ENCODE measurements at places on chromosomes 11 and 22. TPM values are rescaled to one million over a fixed set of nuclear protein-coding genes. Genes with fewer than 3 reads are reported as not detected.

Gene EHD1
- 56.1 TPM for polyA plus RNA-seq

Gene OR6T1
- polyA plus RNA-seq = not detected

DNA sequence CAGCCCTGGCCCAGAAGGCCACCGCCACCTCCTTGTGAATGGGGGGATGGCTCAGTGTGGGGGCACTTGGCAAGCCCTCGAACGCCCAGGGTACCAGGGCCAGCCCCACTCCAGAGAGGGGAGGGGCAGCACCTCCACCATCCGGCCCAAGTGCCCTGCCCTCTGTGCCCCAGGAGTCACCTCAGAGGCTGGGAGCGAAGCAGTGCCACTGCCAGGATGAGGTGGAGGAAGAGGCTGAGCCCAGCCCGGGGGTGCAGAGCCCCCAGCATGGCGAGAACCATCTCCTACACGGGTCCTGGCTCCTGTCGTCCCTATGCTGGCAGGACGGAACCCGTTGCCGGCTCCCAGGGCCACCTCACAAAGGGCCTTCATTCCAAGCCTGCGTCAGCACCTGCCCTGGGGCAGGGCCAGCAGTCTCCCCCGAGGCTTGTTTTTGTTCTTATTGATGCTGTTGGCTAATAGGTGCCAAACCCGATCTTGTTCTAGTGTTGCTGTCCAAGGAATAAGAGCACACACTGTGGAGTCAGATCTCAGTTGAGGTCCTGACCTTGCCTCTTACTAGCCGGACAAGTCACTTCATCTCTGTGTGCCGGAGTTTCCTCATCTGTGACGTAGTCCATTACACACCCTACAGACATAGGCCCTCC lies at the start of gene FREY1:
TSS of gene FREY1 (minus strand) at position 307 of the 647 bp plus-strand sequence. CDS start at position 281, 26 bp downstream.
- DNase-seq = no peak

DNA sequence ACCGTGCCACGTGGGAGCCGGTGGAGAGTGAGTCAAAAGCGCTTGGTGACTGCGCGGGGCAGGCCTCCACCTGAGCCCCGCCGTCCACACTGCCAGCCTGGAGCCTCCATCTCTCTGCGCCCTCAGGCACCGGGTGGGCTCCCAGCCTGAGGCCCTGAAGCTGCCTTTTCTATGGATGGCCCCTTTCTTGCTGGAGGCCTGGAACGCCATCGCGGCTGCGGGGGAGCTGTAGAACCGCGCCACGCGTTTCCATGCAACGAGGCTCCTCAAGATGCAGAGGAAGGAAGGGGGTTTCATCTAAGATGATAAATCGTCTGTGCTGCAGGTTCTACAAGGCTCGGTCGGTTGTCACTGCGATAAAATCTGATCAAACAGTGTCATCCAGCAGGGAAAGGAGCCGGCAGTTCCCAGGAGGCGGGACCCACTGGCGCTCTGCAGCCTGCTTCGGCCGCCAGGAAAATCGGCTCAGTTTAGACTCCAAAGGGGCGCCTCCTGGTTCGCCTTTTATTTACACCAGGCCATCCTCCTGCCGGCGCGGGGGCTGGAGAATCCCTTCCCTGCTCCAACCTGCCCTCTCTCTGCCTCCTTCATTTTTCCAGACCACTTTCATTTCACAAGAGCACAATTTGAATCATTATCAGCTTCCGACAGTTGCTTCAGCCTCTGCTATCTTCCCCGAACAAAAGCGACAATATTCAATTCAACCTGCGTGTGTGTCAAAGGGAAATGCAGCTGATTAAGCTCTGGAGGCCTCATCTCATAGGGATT lies 624.4 kb downstream of the BRD1 start:
- no peak for DNase-seq

Gene HOATZ
- 0.24 TPM for polyA plus RNA-seq

DNA sequence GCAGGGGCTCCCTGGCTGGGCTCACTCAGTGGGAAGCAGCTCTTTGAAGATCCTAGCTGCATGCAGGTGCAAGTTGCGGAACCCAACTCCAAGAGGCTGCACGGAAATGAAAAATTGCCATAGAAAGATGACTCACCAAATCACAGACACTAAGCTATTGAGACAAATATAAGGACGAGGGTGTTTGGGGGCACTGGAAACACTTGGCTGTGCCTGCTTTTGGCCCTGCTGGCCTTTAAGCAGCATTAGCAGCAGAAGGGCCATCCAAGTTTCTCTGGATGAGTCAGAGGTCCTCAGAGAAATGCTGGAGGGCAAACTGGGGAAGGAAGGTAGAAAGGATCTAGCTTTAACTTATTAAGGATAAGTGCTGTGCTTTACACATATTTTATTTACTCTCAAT lies 282.3 kb downstream of the KIRREL3 start:
- DNase-seq = no peak

DNA sequence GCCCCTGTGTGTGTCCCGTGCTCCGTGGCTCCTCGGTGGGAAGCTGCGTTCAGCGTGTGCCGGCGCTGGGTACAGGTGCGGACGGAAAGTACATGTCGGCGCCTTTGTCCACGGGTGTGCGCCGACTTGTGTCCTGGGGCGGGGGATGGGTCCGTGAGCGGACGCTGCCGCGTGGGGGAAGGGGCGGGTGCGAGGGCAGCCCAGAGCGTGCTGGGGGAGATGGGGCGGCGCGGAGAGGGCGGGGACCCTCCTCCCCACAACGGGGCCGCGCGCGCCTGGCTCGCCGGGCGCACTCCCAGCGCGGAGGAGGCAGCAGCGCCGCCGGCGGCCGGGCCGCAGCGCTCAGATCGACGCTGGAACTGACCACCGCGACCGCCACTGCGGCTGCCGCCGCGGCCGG lies 33.6 kb upstream of the RELT start:
- DNase-seq = no peak

- DNase-seq = no peak
Observed at GRCh38 chr11:122375687-122376399, 259.8 kb upstream of the BLID start.

Gene C11orf87
- polyA plus RNA-seq = 0.14 TPM

Gene MPPED2
- not detected for polyA plus RNA-seq

DNA sequence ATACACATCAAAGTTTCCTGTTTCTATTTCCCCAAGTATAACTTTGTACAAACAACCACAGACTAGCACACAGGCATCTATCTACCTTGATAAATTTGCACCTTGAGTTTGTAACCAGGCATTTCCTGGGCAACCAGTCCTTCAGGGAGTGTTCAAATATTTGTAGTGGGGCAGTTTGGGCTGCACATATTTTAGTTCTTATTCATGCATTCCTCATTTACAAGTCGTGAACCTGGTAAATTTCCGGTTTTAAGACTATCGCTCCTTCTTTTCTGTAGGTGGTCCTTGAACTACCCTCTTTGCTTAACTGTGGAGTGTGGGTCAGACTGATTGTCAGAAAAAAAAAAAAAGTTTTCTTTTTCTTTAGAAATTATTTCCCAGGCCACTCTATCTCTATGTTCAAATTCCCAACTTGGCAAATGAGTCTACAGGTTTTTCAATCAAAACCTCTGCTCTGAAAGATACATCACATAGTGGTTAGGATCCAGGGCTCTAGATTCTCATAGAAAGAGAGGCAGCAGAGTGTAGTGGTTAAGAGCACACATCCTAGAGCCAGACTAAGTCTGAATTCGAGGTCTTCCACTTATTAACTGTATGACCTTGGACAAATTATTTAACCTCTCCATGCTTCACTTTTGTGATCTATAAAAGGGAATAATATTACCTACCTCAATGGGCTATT lies 201.5 kb downstream of the SOX6 start:
- no peak for DNase-seq

Gene DSCAML1
- polyA plus RNA-seq = not detected

Gene RIMBP3C
- polyA plus RNA-seq = not detected

Gene OR52E8
- polyA plus RNA-seq = not detected

Gene RTN4R
- 0.16 TPM for polyA plus RNA-seq

Gene MMP3
- polyA plus RNA-seq = 1.2 TPM

- DNase-seq = no peak
Observed at GRCh38 chr11:46684367-46684766, 16.1 kb downstream of the ARHGAP1 start.

Gene CHRM4
- not detected for polyA plus RNA-seq

Gene C11orf16
- not detected for polyA plus RNA-seq

DNA sequence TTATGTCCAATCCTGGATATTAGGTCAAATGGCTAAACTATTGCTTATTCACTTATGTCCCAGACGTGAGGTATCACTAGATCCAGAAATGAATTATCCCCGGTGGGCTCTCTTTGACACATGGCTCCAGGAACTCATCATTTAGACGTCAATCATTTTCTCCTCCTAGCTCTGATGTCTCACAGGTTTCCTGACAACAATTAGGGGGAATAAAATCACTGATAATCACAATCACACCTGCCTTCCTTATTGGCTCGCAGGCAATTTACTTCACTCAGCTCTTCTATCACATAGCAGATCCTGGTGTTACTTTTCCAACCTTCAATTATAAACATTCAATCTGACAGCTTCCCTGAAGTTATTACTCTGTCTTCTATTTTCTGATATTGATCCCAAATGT lies 634.0 kb upstream of the TENM4 start:
- DNase-seq = no peak

Gene SLC6A5
- not detected for polyA plus RNA-seq

GRCh38 chr22:36900225-36900624 lies 13.2 kb upstream of the CSF2RB start:
- DNase-seq = no peak

Gene CTTN
- polyA plus RNA-seq = 180 TPM

Gene OR51B2
- not detected for polyA plus RNA-seq

Gene HMOX1
- 55.2 TPM for polyA plus RNA-seq

- peak; percentile 26 for DNase-seq
Observed at GRCh38 chr22:24189249-24190158, 8.2 kb downstream of the SUSD2 start.

Gene KIAA1671
- 0.02 TPM for polyA plus RNA-seq

GRCh38 chr11:111639226-111639925 lies 37.1 kb downstream of the SIK2 start:
- DNase-seq = no peak

DNA sequence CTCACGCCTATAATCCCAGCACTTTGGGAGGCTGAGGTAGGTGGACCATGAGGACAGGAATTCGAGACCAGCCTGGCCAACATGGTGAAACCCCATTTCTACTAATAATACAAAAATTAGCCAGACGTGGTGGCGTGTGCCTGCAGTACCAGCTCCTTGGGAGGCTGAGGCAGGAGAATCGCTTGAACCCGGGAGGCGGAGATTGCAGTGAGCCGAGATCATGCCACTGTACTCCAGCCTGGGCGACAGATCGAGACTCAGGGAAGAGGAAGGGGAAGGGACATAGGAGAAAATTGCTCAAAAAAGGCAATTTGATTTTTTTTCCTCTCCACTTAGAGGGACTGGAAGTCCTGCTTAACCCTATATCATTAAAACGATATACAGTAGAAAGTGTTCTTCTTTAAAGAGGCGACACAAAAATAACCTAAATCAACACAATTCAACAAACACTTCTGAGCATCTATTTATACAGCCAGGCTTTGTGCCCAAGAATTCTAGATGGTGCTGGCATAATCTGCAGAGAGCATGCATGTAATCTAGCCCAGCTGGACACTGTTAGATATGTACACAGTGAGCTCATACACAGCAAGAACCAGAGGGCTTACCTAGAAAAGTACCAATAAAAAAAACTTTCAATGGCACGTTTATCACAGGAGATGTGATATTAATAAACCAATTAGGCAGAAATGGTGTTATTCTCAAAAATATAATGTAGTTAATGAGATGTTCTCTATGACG lies 20.9 kb upstream of the DENND5A start:
- no peak for DNase-seq

- DNase-seq = no peak
Observed at GRCh38 chr11:68044898-68045351, 6.1 kb downstream of the TCIRG1 start.

Gene TMEM134
- 14.7 TPM for polyA plus RNA-seq

DNA sequence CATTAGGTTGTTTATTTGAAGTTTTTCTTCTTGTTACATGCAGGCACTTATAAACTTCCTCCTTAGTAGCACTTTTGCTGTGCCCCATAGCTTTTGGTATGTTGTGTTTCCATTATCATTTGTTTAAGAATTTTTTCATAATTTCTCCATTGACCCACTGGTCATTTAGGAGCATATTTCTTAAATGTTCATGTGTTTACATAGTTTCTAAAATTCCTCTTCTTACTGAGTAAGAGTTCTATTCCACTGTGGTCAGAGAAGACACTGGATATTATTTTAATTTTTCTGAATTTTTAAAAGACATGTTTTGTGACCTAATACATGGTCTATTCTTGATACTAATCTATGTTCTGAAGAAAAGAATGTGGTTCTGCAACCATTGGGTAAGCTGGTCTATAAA lies 333.0 kb downstream of the DDX10 start:
- no peak for DNase-seq

- no peak for DNase-seq
Observed at GRCh38 chr11:9838961-9839360, 175.1 kb downstream of the SWAP70 start.

Gene MPST
- 33.3 TPM for polyA plus RNA-seq

Gene BLID
- 0.94 TPM for polyA plus RNA-seq

Gene KCNJ4
- not detected for polyA plus RNA-seq

DNA sequence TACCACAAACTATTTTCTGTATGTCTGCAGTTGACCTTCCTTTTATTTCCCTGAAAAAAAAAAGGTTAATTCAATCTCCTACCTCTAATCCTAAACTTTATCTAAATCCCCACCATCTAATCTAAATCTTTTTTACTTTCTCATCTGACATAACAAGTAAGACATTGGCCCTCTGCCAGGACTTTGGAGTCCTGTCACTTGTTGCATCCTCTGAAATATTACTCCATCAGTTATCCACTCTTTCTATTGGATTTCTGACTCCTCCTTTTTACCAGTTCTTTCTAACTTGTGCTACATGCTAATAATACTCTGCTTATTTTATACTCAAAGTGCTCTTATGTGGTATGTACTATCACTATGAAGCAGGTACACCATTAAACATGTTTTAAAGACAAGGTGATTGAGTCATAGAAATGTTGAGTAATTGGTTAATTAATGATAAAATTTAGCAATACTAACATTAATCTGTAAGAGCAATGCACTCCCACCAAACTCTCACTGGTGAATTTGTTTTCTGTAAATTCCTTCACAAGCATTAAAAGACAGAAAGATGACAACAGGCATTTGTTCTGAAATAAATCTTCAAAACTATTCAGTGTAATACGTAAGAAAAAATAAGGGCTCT lies 914.2 kb upstream of the RAG2 start:
- no peak for DNase-seq

Gene SPTBN2
- polyA plus RNA-seq = 0.21 TPM

- DNase-seq = no peak
Observed at GRCh38 chr11:1568441-1568911, 3.6 kb downstream of the DUSP8 start.

GRCh38 chr11:132490978-132491377 lies 1041.3 kb downstream of the OPCML start:
- DNase-seq = peak; percentile 6

Gene STK33
- polyA plus RNA-seq = 8.3 TPM

DNA sequence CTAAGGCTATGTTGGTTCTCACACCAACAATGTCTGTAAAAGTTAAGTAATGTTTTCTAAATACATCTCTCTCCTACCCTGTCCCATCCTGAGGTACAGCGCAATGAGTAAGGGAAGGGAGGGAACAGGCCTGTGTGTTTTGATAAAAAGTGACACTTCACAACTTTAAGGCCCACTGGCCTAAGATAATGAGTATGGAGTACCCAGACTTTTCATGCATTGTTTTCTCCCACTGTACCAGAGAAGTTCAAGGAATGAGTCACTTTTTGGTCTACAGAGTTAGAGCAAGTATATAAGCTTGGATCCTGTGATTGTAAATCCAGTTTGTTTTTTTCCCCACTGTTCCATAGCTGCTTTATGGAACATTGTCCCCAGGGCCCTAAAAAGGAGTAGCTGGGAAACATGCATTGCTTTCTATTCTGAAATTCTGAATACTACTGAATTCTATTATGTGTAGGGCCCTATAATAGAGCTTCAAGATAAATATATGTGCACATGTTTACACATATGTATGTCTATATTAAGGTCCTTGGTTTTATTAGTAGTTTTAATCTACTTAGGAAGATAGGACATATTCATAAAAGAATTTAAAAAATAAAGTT lies 29.8 kb downstream of the KCNE3 start:
- no peak for DNase-seq
